ENCODE measurements at places on chromosomes 4 and X.

- no peak for DNase-seq
Observed at GRCh38 chr4:158824425-158825274, 55.8 kb downstream of the FNIP2 start.

DNA sequence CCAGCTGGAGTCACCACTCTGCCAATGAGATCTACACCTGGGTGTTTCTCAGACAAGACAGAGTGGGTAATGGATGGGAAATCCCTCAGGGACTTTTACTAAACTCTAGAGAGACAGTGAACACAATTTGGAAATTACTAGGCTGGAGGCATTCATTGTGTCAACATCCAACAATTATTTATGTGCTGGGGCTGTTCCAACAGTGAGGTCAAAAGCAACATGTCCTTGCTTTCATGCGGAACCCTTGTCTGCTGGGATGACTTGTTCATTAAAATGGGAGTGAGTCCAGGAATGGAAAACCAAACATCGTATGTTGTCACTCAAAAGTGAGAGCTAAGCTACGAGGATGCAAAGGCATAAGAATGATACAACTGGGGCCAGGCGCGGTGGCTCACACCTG is 54.0 kb downstream of the DRD5 start:
- DNase-seq: no peak

- no peak for DNase-seq
Observed at GRCh38 chr4:40427128-40427527, 92.0 kb downstream of the CHRNA9 start.

DNA sequence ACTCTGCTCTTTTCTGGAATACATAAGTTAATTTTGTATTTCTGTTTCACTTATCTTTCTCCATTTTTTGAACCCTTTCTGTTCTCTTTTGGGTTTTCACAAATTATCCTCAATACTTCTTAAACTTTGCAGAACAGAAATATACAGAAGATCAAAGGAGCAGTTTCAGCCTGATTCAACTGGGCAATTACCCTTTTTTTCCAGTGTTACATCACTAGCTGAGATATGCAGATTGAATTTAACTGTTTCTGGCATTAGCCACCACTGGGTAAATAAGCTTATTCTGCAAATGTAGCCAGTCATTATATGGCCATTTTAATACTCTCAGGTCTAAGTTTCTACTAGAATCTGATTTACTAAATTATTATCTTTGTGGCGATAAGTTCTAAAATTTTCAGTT is 66.9 kb upstream of the GRID2 start:
- DNase-seq: no peak

- DNase-seq: no peak
Observed at GRCh38 chr4:188876881-188877280, 737.6 kb downstream of the TRIML1 start.

- DNase-seq: no peak
Observed at GRCh38 chr4:42566835-42567234, 90.1 kb downstream of the ATP8A1 start.

- no peak for DNase-seq
Observed at GRCh38 chr4:127601029-127601428, 31.7 kb upstream of the INTU start.

GRCh38 chr4:32932156-32932555 is 2212.0 kb downstream of the PCDH7 start:
- DNase-seq: no peak

DNA sequence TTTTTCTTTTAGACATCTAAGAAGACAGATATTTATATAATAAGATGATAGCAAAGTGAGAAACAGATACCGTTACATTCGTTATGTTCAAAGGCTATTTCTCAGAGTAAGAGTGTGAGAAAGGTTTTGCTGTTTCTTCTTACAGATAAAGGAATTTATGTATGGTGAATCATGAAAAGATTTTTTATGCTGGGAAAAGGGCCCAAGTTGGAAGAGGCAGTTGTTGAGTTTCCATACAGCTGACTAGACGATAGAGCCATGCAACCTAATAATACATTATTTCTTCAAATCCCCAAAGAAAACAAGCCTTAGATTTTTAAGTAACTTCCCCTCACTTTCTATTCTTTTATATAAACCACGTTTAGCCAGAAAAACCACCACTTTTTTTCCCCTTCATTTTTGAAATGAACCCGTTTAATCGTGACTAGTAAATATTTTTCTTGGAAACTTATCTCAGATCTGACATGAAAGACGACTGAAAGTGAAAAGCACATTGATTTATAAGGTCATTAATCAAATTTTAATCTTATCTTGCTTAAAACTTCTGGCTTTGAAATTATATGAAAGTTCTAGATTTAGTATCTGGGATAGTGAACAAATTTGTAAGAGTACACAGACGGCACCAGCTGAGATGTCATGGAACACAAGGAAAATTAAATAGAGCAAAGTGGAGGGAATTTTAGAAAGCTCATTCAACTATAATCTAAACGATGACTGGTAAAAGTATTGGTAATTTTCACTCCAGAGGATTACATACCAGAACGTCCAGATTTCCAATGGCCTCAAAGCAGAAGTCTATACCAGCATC is 10.9 kb downstream of the ADH6 start:
- no peak for DNase-seq

- DNase-seq: no peak
Observed at GRCh38 chr4:19224820-19225219, 1026.9 kb upstream of the SLIT2 start.

DNA sequence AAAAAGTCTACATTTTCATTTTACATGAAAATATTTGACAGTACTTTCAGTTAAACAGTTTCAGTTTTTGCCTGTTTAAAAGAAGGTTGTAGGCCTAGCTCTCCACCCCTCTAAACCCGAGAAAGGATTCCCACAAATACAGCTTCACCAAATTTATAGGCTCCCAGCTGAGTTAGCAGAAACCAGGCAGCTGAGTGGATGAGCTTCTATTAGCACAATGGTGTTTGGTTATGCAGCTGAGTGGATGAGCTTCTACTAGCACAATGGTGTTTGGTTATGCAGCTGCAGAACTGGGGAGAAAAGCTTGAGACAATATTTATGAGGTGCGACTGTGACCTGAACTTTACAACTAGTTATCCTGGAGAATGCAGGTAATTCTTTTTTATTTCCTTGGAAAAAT is 36.6 kb upstream of the PAQR3 start:
- DNase-seq: no peak

DNA sequence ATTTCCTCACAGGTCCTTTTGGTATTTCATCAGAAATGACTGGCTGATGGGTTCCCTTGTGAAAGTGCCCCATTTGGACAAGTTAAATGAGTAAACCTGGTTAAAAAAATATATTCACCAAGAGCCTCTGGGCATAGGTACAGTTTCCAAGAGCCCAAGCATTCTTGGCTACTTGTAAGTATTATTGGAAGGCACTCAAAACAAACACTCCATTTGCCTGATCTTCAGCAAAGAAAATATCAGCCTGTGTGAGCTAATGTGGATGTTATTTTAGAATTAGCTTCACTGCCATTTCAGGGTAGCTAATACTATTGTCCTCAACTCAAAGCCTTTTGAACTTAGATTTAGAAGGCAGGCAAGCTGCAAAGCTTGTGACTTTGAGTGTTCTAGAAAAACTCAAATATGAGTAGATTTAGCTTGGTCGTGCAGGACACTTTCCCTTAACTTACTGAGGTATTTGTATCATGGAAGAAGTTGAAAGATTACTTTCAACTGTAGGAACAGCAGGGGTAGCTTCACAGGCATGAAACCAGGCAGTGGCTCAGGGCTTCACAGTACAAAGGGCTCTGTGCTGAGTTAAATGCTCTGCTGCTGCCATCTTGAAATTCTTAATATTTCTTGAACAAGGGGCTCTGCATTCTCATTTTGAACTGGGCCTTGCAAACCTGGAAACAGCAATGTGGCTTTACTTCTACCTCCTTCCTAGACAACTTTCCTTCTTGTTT is 177.2 kb downstream of the AMELX start:
- DNase-seq: no peak

- no peak for DNase-seq
Observed at GRCh38 chrX:43000121-43000520, 222.2 kb upstream of the PPP1R2C start.

GRCh38 chr4:15002659-15003400 is 549 bp downstream of the CPEB2 start:
- DNase-seq: peak; percentile 55

DNA sequence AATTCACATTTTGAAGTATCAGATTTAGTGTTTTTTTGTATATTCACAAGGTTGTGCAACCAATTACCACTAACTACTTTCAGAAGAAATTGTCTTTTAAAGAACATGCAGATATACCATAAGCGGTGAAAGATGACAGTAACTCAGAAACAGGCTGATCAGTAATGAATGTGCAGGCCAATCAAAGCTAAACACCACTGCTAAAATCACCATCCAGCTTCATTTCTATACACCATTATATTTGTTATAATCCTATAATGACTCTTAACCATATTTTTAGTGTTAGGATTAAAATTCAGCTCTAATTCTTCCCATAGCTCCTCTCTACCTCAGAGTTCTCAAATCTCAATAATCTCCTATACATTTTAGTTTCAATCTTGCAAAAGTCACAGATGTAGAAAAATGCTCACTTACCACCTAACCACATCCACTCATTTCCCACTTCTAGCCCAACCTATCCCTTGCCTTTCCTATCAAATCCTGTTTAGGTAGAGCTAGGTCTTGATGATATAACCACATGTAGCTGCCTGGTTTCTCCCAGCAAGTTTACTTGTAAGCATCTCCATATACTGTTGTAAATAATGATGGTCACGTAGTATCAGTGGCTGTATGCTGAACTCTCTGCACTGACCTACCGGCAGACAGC is 16.6 kb downstream of the COQ2 start:
- DNase-seq: no peak

DNA sequence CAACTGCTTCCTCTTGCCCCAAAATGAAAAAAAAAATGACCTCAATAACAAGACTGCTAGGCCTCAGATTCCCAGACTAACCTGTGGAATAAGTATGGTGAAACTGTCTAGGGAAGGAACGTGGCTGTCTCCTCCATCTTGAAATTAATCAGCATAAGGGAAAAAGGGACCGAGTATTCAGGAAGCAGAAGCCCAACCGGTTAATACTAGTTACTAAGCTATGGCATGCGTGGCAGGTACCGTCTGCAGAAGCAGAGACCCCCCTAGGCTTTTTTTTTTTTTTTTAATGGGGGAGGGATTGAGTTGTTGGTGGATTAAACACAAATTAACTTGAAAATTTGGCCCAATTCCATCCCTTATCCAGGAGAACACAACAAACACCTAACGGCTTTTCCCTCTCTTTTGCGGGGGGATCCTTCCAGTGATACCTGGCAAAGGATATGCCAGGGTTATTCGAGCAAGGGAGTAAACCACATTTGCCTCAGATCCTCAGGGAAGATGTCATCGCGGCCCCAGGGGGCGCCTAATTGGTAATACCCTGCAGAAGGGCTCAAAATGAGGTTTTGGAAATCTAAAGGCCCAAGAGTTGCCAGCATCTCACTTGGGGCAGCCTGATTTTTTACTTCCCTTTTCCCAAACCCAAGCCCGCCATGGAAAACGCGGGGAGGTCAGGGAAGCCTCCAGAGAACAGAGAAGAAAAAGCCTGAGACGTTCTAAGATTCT is 893 bp downstream of the RLIM start:
- DNase-seq: peak; percentile 11

DNA sequence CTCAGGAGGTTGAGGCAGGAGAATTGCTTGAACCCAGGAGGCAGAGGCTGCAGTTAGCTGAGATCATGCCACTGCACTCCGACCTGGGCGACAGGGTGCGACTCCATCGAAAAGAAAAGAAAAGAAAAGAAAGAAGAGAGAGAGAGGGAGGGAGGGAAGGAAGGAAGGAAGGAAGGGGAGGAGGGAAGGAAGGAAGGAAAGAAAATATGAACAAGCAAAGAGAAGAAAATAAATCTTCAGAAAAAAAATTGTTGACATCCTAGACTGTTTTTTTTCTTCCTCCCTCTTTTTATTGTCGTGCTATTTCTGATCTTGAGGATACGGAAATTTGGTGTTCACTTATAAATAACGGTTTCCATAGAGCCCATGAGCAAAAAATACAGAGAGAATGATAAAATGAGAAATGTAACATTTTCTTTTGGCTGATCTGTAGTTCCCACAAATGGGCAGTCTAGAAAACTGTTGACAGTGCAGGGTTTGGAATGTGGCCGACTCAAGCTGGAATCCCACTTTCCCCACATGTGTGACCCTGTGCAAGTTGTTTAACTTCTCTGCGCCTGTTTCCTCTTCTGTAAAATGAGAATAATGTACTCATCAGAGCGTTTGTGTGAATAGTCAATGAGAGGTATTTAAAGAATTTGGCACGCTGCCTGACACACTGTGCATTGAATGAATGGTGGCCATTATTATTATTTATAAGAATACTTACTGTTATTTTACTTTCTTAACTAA is 19.4 kb downstream of the SORBS2 start:
- DNase-seq: no peak

- no peak for DNase-seq
Observed at GRCh38 chr4:79083406-79084010, 144.3 kb upstream of the PAQR3 start.

- no peak for DNase-seq
Observed at GRCh38 chr4:168769416-168769815, 240.6 kb downstream of the CBR4 start.

DNA sequence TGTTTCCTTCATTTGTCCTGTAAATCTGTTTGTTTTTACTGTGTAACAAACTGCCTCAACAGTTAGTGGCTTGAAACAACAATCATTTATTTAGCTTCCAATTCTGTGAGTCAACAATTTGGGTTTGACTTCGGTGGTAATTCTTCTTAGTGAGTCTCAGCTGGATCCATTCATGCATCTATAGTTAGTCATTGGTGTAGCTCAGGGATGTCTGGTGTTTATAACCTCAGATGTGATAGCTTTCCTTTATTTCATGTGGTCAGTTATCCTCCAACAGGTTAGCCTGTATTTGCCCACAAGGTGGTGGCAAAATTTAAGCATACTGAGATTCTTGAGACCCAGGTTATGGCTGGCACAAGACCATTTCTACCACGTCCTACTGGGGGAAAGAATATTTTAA is 1267.2 kb downstream of the RAPGEF2 start:
- no peak for DNase-seq

DNA sequence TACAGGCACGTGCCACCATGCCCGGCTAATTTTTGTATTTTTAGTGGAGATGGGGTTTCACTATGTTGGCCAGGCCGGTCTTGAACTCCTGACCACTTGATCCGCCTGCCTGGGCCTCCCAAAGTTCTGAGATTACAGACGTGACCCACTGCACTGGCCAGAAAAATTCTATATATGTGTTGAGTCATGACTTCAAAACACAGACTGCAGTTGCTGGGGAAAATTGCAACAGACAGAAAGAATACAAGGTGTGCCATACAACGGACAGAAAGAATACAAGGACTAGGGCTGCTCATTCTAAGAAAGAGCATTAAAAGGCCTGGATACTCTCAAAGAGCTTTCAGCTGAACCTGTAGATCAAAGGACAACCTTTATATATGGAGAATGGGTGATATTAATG is 109.6 kb upstream of the ACSL4 start:
- no peak for DNase-seq

DNA sequence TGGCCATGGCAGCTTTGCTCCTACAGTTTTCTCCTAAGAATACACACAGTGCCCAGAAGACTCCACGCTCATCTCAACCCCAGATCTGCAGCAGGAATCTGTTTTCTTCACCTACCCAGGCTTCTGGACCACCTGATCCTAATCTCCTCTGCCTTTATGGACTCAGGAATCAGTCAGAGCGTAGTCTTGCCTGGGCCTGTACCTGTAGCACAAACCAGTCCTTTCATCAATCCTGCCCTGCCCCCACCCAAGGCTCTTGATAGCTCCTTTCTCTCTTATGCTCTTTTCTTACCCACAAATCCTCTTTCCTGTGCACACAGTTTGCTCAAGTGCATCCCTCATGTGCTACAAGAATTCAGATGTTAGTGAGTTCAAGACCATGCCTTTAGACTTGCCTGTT is 89.7 kb downstream of the ZNF718 start:
- no peak for DNase-seq

GRCh38 chr4:85737254-85737653 is 262.3 kb downstream of the ARHGAP24 start:
- no peak for DNase-seq
